ENCODE measurements at places on chromosomes 5 and 9.

DNA sequence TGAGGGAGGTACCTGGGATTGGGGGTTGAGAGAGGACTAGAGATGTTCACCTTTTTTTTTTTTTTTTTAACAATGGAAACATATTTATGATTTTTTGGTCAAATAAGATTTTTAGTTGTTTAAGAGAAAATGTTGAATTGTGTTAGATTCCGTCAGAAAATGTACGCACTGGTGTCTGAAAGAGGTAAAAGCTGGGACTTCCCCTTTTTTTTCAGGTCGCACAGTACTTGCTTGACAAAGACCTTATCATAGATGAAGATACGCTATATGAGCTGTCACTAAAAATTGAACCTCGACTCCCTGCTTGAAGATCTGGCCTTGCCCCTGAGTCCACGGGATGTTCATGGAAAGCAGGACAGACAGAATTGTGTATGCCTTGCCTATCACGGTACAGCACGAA, 7.7 kb upstream of the CKMT2 start:
- DNase-seq, result no peak

DNA sequence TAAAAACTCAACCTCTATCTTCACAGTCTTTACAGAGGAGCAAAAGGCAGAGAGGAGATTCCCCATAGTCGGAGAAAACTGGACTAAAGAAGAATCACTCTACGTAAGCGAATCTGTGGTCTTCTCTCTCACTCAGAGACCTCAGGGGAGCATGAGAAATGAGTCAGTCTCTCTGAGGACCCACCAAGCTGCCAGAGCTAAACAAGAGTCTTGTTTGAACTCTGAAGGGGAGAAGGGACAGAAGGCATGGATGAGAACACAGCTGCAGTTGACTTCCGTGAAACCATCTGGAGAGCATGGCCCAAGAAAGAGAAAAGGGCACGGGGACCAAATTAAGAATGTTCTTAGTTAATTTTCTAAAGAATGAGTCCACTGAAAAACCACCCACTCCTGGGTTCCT, 12.8 kb upstream of the MAN2A1 start:
- no peak for DNase-seq

- DNase-seq, result no peak
These were observed 31.5 kb upstream of the PPP3R2 start for GRCh38 chr9:101626295-101626694.

DNA sequence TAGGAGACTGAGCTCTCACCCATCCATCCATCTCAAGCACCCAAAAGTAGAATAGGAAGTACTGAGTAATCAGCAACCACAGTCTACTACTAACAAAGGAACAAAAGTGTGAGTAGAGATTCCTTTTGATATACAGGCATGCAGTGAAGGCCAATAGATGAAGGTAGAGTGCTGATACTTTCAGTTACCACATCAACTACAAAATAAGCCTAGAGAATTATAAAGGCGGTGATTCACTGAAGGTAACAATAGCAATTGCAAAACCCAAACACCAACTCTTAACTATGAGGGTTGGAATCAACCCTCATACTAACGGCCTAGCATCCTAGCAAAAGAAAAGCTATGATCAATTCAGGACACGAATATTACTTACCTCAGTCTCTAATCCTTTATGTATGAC, 992.6 kb downstream of the DNAH5 start:
- no peak for DNase-seq

GRCh38 chr9:70060883-70061507, 17.3 kb downstream of the MAMDC2 start:
- DNase-seq, result no peak

GRCh38 chr9:74499111-74499601, 2.0 kb downstream of the RORB start:
- DNase-seq, result no peak

GRCh38 chr5:116522356-116523136, 52.1 kb downstream of the SEMA6A start:
- no peak for DNase-seq

GRCh38 chr5:62342476-62342837, 36.5 kb downstream of the KIF2A start:
- no peak for DNase-seq

DNA sequence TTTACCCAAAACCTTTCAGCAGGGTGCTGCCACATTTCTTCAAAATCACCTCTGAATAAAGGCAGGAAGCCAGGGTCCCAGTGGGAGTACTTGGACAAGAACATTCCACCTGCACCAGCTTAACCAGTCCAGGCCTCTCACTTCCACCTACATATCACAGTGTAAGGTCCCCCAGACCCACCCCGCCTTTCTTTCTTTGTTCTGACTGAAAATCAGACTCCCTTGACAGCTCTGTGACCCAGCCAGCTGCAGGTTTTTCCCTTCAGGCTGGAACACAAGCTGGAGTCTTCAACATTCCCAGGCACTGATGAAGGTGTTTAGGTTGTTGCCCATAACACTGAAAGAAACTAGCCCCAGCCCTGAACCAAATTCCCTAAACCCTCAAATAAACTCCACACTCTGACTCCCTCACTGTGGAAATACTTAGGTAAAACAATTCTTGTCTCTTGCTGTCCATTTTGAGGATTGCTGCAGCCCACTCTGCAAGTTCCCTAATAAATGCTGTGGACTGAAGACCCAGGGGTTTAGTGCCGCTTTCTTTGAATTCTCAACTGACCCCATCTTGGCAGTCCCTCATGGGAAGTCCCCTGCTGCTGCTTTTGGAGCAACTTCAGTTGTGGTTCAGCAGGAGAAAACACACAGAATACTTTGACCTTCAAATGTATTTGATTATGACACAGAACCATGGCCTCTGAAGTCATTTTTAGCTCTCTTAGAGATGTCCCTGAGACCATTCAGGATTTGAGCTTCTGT, 24.8 kb downstream of the P4HA2 start:
- no peak for DNase-seq

DNA sequence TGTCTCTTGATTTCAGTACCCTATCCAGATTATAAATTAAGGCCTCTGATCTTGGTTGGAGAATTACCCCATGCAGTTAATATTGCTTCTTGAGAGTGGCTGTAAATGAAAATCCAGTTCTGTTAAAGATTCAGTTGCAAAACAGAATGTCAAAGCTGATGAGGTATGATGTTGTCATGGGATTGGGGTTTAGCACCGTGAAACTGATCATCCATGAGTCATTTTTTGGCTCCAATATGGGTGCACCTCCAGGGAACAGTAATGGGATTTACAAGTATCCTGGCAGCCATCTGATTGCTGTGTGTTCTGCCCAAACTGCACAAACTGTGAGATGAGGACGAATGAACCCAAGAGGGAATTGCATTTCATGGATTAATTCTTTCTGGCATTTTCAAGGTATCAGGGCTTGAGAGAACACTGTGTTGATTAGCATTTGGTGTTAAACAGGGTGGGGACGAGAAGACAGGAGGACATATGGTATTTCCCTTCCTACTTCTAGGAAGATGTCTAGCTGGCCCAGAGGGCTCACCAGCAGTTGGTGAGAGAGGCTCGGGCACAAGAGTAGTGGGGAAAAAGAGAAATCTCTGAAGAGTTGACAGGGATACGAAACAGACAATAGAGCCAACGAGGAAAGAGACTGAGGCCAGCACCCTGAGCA, 214.7 kb downstream of the GAS1 start:
- no peak for DNase-seq

DNA sequence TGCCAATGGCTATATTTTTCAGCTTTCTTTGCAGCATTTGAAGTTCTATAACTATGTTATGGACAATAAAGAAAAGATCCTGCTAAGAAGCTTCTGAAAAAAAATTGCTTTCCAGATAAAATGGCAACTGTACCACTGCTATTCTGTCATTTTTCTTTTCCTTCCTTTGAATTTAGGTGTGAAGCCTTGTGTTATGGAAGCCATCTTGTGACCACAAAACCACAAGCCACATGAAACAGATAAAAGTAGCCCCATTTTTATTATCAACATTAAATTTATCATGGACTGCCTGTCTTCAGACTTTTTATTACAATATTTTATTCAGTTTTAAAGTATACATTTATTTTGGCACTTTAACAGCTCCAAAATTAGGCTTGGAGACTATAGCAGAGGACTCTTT, 289.9 kb upstream of the ACTBL2 start:
- DNase-seq, result no peak

- no peak for DNase-seq
These were observed 370.7 kb upstream of the IRX2 start for GRCh38 chr5:3122216-3122615.

Measured in activated T-helper 1 cell treated with Interleukin-2 at 50 U/mL for 16 hours (primary cell).